ENCODE measurements at places on chromosomes 5 and 9.

DNA sequence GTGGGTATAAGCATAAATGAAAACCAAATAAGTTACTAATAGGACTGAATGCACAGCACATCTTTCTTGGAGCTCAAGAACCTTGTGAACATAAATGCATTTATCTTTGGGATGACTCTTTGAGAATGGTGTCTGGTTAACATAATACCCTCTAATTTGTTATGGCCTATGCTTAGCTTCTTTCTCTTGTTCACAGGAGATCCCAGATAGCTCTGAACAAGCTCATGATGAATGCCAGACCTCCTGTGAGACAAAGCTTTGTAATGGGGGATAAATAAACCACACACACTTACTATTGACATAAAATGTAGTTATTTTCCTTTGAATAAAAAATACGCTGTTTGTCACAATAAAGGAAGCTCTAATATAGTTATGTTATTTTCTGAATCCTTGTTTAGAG, 111.5 kb downstream of the PSAT1 start:
- DNase-seq, result no peak

- no peak for DNase-seq
These were observed 155.2 kb downstream of the MAPKAP1 start for GRCh38 chr9:125551781-125552180.

- peak; percentile 44 for DNase-seq
These were observed 220.0 kb downstream of the PBX3 start for GRCh38 chr9:125966959-125967711.

DNA sequence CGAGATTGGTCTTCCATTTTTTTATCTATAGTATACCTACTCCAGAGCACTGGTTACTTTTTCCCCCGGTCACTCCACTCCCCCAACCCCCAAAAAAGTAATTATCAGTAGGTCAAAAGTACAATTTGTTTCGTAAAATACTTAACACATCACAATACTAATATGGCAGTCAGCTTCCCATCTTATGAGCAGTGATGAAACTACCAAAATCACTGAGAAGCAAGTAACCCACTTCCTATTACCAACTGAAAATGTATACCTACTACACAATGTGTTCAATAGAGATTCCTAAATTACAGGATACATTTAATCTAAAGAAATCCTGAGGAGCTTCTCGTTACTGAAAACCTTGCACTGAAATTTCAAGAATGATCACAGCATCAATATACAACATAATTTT, 1.9 kb downstream of the CERT1 start:
- DNase-seq, result no peak

GRCh38 chr5:40669606-40670390, 9.9 kb upstream of the PTGER4 start:
- no peak for DNase-seq

- DNase-seq, result peak; percentile 78
These were observed 9.5 kb downstream of the CEMIP2 start for GRCh38 chr9:71758785-71759184.

DNA sequence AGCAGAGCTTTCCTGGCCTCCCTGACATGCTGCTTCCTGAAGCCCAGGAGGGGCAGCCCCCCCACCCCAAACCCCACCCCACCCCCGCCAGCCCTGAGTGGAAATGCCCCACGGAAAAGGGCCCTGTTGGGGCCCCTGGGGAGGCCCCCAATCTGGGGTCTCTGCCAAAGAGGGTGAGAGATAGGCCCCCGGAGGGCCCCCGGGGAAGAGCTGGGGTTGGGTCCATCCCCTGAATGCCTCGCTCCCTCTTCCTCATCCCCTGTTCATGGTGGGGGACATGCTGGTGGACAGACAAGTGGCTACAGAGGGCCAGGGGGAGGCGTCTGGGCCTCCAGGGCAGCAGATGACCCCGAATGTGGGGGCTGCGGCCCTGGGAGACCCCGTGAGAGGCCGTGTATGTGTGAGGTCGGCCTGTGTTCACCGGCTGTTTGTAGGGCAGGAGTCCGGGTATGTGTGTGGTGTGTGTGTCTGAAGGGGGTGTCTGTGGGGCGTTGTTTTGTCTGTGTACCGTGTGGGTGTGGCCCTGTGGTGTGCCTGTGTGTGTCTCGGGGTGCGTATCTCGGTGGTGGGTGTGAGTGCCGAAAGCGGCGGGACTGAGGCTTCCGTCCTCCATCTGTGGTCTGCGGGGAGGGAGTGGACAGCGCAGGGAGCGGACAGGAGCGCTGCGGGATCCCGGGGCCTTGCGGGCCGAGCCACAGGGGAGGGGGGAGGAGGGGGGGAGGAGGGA, 11.3 kb downstream of the C9orf50 start:
- DNase-seq, result no peak

GRCh38 chr5:57783693-57784092, 301.1 kb upstream of the ACTBL2 start:
- no peak for DNase-seq

DNA sequence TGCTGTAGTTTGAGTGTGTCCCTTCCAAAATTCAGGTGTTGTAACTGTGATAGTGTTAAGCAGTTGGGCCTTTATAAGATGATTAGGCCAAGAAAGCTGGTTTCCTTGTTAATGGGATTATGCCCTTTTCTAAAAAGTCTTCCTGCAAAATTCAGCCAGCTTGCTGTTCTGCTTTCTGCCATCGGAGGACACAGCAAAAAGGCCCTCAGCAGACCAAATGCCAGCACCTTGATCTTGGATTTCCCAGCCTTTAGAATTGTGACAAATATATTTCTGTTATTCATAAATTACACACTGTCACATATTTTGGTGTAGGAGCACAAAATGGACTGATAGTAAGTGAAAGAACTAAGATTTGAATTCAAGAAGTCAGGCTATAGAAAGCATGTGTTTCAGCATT, 203.2 kb downstream of the IZUMO3 start:
- DNase-seq, result no peak

DNA sequence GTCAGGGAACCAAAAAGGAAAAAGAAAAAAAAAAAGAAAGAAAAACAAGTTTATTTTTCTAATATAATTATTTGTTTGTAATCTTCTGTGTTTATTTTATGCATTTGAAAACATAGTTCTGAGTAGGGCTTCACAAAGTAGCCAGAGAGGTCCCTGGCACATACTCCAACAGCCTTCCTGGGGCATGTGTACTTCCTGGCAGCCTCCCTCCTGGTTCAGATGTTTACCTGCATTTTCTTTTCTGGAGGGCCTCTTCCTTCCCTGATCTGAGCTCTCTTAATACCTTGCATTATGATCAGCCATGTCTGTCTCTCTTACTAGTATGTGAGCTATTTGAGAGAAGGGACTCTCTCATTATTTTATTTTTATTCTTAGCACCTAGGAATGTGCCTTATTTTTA, 361.8 kb downstream of the KDM4C start:
- no peak for DNase-seq
